ENCODE measurements at places on chromosomes 2 and 18. TPM values are rescaled to one million over a fixed set of nuclear protein-coding genes. Genes with fewer than 3 reads are reported as not detected.

CYS1 gene
- 0.30 TPM for total RNA-seq

ANKRD29 gene
- 0.89 TPM for total RNA-seq

C2orf92 gene
- total RNA-seq, result 0.15 TPM

LIMS4 gene
- not detected for total RNA-seq

RAD51AP2 gene
- total RNA-seq, result not detected

ICA1L gene
- 3.1 TPM for total RNA-seq

PAX8 gene
- 0.17 TPM for total RNA-seq

KRTCAP3 gene
- total RNA-seq, result not detected

HNMT gene
- total RNA-seq, result 26.5 TPM

CHST9 gene
- not detected for total RNA-seq

MOCOS gene
- total RNA-seq, result 6.4 TPM

FBXO48 gene
- total RNA-seq, result 0.30 TPM

HS1BP3 gene
- total RNA-seq, result 19.2 TPM

LYPD6 gene
- 4.5 TPM for total RNA-seq
